ENCODE measurements at places on chromosomes 16 and 17.

GRCh38 chr16:67702130-67702529 is 17.0 kb downstream of the GFOD2 start:
- no peak for DNase-seq

DNA sequence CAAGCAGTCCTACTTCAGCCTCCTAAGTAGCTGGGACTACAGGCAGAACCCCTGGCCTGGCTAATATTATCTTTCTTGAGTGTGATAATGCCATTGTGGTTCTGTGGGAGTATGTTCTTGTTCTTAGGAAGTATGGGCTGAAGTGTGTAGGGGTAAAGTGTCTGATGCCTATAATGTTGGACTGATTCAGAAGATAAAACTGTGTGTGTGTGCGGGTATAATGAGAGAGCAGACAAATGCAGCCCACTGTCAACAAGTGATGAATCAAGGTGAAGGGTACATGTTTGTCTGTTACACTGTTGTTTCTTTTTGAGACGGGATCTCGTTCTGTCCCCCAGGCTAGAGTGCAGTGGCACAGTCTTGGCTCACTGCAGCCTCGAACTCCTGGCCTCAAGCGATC is 127.5 kb downstream of the CLEC16A start:
- no peak for DNase-seq

GRCh38 chr17:61251939-61252865 is 147.4 kb upstream of the TBX2 start:
- no peak for DNase-seq

- DNase-seq: no peak
These were observed 7.4 kb downstream of the RPL13 start for GRCh38 chr16:89567656-89568594.

GRCh38 chr17:62678214-62678919 is 50.9 kb downstream of the MRC2 start:
- DNase-seq: no peak
